CD8-positive, alpha-beta memory T cell (primary cell): ENCODE measurements at places on chromosomes 4 and X. TPM values are rescaled to one million over a fixed set of nuclear protein-coding genes. Genes with fewer than 3 reads are reported as not detected.

- no peaks in the 10 kb centered on the region for H3K27me3 ChIP-seq
- H3K36me3 ChIP-seq = peaks cover 4% of the 10 kb centered on the region
- no peak overlapping the region for H3K27ac ChIP-seq
- no peaks in the 10 kb centered on the region for H3K4me1 ChIP-seq
- H3K4me3 ChIP-seq = no peak overlapping the region
- DNase-seq = no peak
Measured at GRCh38 chr4:106253364-106254129, 62.5 kb downstream of the TBCK start.

DNA sequence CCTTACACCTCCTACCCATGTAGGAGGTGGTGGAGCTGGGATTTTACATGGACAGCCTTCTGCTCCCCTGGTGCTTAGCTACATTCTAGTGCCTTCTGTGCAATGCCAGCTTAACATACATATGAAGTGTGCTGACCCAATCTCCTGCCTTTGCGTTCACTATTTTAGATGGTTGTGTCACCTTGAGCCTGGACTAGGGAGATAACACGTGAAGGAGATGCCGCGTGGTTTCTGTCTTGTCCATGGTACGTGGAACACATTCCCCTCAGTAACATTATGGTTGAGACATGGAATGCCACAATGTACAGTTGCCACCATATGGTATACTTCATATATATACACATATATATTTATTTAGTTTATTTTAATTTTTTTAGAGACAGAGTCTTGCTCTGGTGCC lies 54.0 kb downstream of the TBL1X start:
- no peak overlapping the region for H3K27ac ChIP-seq
- H3K4me1 ChIP-seq = peaks cover 13% of the 10 kb centered on the region
- H3K27me3 ChIP-seq = no peaks in the 10 kb centered on the region
- H3K36me3 ChIP-seq = no peaks in the 10 kb centered on the region

GRCh38 chr4:4961936-4962335 lies 57.3 kb downstream of the CYTL1 start:
- H3K27ac ChIP-seq = no peak overlapping the region
- H3K27me3 ChIP-seq = no peaks in the 10 kb centered on the region
- no peaks in the 10 kb centered on the region for H3K4me1 ChIP-seq
- H3K4me3 ChIP-seq = no peak overlapping the region
- no peaks in the 10 kb centered on the region for H3K36me3 ChIP-seq
- DNase-seq = no peak

DNA sequence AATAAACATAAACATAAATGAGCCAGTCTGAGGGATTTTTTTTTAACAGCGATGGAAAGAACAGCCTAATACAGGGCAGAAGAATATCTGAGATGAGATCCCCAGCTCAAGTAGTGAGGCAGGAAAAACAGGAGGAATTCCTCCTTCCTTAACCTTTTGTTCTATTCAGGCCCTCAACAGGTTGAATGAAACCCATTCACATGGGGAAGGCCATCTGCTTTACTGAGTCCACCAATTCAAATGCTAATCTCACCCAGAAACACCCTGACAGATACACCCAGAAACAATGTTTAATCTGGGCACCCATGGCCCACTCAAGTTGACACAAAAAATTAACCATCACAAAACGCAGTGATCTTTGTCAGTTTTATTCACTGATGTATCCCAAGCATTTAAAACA lies 45.5 kb downstream of the SMIM31 start:
- no peak overlapping the region for H3K4me3 ChIP-seq
- no peaks in the 10 kb centered on the region for H3K27me3 ChIP-seq
- H3K36me3 ChIP-seq = no peaks in the 10 kb centered on the region
- DNase-seq = no peak

- no peak overlapping the region for H3K27ac ChIP-seq
- no peaks in the 10 kb centered on the region for H3K36me3 ChIP-seq
- no peaks in the 10 kb centered on the region for H3K27me3 ChIP-seq
- DNase-seq = no peak
- no peaks in the 10 kb centered on the region for H3K4me1 ChIP-seq
Measured at GRCh38 chr4:182255441-182256190, 12.4 kb downstream of the TENM3 start.

DNA sequence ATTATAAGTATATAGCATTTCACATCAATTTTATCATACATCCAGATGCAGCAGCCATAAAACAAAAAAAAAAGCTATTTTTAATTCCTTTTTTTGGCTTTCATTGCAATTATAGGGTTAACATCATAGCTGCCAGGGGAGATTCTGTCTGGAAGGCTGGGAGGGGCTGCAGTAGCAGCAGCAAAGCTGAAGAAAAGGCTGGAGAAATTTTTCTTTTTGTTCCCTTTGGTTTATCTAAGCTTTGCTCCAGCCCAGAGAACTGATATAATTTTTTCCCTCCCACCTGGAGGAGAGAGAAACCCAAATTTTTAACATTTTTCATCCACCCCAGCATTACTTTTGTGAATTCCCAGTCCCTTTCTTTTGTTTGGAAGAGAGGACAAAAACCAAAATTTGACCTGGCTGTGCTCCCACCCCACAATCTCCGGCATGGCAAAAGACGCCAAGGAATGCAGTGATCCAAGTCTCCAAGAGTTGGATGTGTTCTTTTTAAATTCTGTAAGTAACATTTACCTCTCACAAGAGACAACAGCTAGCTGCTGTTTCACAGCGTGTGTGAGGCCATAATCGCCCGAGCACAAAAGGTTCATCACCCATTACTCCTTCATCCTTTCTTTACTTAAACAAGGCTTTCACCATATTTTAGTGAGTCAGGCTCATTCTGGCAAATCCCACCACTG lies 25.1 kb upstream of the FAM156A start:
- H3K27ac ChIP-seq = no peak overlapping the region
- H3K27me3 ChIP-seq = no peaks in the 10 kb centered on the region
- no peak overlapping the region for H3K4me3 ChIP-seq
- H3K4me1 ChIP-seq = no peaks in the 10 kb centered on the region
- DNase-seq = no peak

- DNase-seq = no peak
- no peak overlapping the region for H3K4me3 ChIP-seq
- no peaks in the 10 kb centered on the region for H3K27me3 ChIP-seq
- no peaks in the 10 kb centered on the region for H3K36me3 ChIP-seq
Measured at GRCh38 chrX:13028871-13029636, 15.4 kb downstream of the FAM9C start.

NAP1L2 gene
- total RNA-seq = 2.5 TPM

OTUD6A gene
- not detected for total RNA-seq

IKBKG gene
- total RNA-seq = 33.9 TPM

IQCM gene
- total RNA-seq = not detected

ABLIM2 gene
- total RNA-seq = 0.72 TPM

DNA sequence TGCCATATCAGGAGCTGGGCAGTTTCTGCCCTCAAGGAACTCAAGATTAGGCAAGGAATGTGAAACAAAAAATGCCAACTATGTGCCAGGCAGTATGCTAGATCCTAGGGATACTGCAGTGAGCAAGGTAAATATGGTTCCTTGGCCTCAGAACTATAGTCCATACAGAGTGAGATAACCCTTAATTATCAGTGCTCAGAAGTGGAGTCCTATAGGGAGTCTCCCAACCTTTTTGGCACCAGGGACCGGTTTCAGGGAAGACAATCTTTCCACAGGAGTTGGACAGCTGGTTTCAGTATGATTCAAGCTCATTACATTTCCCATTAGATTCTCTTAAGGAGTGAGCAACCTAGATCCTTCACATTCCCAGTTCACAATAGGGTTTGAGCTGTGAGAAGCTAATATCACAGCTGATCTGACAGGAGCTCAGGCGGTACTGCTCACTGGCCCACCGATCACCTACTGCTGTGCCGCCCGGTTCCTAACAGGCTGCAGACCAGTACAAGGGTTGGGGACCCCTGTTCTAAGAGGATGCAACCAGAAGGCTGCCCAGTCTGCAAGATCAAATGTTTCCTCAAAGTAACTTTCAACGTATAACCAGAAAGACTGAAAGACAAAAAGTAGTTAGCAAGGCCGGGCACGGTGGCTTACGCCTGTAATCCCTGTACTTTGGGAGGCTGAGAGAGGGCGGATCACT lies 1.7 kb upstream of the SRP72 start:
- peaks cover 5% of the 10 kb centered on the region for H3K36me3 ChIP-seq
- DNase-seq = no peak
- H3K4me3 ChIP-seq = peak overlapping the region; percentile 97

SMIM43 gene
- 0.44 TPM for total RNA-seq

GRCh38 chr4:186037692-186038658 lies 31.0 kb upstream of the TLR3 start:
- H3K4me1 ChIP-seq = no peaks in the 10 kb centered on the region
- H3K27me3 ChIP-seq = no peaks in the 10 kb centered on the region
- no peak overlapping the region for H3K4me3 ChIP-seq

RS1 gene
- total RNA-seq = not detected

- H3K27me3 ChIP-seq = no peaks in the 10 kb centered on the region
- no peaks in the 10 kb centered on the region for H3K4me1 ChIP-seq
- no peak overlapping the region for H3K27ac ChIP-seq
- no peaks in the 10 kb centered on the region for H3K36me3 ChIP-seq
- H3K4me3 ChIP-seq = no peak overlapping the region
Measured at GRCh38 chrX:143095816-143096215, 70.1 kb downstream of the SPANXN4 start.

NEUROG2 gene
- total RNA-seq = not detected

HTN1 gene
- not detected for total RNA-seq

- H3K27ac ChIP-seq = no peak overlapping the region
- H3K27me3 ChIP-seq = no peaks in the 10 kb centered on the region
- no peak for DNase-seq
- peaks cover 30% of the 10 kb centered on the region for H3K4me1 ChIP-seq
Measured at GRCh38 chr4:25863831-25864418, 1.1 kb upstream of the SEL1L3 start.

DNA sequence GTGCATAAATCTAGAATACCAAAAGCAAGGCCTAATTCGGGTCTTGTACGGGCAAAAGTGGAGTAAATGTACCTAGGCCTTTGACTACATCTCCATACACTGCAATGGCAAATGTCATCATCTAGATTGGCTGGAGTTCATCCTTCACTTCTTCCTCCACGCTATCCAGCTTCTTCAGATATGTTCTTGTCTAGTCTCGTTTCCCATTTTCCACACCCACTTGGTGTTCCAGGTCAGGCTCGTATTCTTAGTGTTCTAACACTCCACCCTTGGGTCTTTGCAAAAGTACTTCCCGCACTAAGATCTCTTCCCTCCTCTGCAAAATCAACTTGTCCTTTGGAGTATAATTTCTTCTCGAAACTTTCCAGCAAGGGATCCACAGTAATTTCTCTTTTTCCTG lies 1.4 kb downstream of the COQ2 start:
- peaks cover 3% of the 10 kb centered on the region for H3K36me3 ChIP-seq
- H3K27ac ChIP-seq = no peak overlapping the region
- H3K4me1 ChIP-seq = peaks cover 12% of the 10 kb centered on the region
- no peaks in the 10 kb centered on the region for H3K27me3 ChIP-seq
- no peak for DNase-seq
- H3K4me3 ChIP-seq = no peak overlapping the region

- H3K27me3 ChIP-seq = no peaks in the 10 kb centered on the region
- peak overlapping the region; percentile 88 for H3K4me3 ChIP-seq
- peak overlapping the region; percentile 87 for H3K27ac ChIP-seq
- H3K4me1 ChIP-seq = peaks cover 20% of the 10 kb centered on the region
- peaks cover 5% of the 10 kb centered on the region for H3K36me3 ChIP-seq
- DNase-seq = no peak
Measured at GRCh38 chr4:99893839-99894160, 427 bp downstream of the LAMTOR3 start.

DNA sequence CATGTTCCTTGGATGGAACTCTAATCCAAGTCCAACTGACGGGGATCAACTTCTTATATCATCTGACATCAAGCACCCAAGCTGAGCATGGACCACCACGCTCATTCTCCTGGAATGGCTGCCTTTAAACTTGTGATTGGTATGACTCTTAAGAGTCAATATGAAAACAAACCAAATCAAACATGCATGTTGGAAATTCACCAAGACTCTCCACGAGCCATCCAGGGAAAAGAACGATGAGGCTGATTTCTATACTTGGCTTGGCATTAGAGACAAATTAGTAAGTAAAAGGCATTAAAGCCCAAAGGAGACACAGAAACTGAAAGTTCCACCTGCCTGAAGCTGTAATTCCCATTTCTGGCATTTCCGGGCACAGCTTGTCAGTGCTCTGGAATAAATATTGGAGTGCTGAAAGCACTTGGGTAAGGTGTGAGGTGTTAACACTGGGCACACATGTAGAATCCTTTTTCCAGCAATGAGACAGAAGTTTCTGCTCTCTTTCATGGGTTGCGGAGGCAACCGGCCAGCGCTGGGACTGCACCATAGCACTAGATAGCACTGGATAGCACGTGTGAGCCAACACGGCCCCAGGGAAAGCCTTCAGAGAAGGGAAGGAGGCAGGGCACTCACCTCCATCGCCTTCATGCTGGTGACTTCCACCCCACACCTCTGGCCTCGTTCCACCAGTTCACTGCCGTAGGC lies 42.1 kb upstream of the CENPU start:
- H3K27me3 ChIP-seq = no peaks in the 10 kb centered on the region
- no peak overlapping the region for H3K27ac ChIP-seq
- H3K36me3 ChIP-seq = no peaks in the 10 kb centered on the region
- no peak overlapping the region for H3K4me3 ChIP-seq

DNA sequence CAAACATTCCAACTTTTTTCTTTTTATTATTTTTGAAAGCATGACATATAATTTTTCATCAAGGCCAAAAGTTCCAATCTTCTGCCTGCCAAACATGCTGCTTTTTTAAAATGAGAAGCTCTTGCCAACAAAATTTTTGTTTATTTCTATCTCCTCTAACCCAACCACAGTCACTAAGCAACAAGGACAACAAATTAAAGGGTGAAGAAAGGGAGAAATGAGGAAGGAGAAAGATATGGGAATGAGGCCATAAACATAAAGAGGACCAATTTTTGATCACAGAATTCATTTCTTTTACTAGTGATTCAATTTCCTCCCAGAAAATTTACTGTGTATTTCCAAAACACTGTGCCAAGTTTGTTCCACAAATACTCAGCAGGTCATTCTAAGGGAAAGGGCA lies 537.0 kb upstream of the DIAPH2 start:
- H3K4me1 ChIP-seq = no peaks in the 10 kb centered on the region
- H3K27ac ChIP-seq = no peak overlapping the region
- no peak overlapping the region for H3K4me3 ChIP-seq
- H3K27me3 ChIP-seq = no peaks in the 10 kb centered on the region
- no peaks in the 10 kb centered on the region for H3K36me3 ChIP-seq

ZDHHC15 gene
- 0.26 TPM for total RNA-seq

DNA sequence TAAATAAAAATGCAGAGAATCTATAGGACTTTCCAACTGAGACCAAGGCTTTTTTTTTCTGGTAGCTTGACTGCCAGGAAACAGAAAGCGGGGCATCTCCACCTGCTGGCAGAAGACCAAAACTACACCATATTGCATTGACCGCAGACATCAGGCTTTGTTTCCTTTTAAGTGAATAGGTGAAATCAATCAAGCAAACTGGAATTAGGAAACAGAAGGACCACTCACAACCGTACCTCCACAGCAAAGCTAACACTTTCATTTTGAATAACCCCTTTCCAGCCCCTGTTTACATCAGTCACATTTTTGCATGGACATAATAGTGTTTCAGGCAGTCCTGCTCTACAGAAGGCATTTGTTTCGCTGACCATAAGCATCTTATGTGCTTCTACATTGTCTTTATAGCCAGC lies 218.2 kb downstream of the IDS start:
- H3K4me1 ChIP-seq = no peaks in the 10 kb centered on the region
- H3K27ac ChIP-seq = no peak overlapping the region
- no peak overlapping the region for H3K4me3 ChIP-seq
- peak; percentile 35 for DNase-seq
- H3K27me3 ChIP-seq = no peaks in the 10 kb centered on the region
